HS-5 (cell line): ENCODE measurements at places on chromosomes 1 and 21.

DNA sequence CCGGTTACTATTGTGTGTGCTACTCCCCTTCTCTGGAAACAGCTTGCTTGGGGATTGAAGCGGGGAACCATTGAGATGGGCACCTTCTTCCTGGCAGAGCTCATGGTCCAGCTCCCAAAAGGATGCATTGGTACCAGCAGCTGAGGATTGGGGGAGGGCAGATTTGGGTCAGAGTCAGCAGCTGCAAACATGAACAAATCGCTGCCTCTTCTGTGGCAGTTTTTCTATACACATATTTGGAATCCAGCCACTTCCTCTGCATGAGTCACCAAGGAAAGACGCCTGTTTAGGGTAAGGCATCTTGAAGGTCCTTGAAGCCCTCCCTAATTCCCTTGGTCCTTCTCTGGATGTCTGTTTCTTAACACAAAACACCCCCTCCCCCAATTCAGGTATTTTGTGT is 104.7 kb downstream of the DAB1 start:
- DNase-seq = peak; percentile 59

DNA sequence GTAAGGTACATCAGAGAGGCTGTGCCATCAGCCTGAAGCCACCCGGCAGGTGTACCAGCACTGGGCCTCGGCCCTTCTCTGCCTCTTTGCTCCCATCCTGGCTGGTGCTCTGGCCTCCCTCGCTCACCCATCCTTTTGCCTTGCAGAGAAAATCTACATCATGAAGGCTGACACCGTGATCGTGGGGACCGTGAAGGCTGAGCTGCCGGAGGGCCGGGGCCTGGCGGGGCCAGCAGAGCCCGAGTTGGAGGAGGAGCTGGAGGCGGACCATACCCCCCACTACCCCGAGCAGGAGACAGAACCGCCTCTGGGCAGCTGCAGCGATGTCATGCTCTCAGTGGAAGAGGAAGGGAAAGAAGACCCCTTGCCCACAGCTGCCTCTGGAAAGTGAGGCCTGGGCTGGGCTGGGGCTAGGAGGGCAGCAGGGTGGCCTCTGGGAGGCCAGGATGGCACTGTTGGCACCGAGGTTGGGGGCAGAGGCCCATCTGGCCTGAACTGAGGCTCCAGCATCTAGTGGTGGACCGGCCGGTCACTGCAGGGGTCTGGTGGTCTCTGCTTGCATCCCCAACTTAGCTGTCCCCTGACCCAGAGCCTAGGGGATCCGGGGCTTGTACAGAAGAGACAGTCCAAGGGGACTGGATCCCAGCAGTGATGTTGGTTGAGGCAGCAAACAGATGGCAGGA is 24.5 kb upstream of the TNFRSF1B start:
- DNase-seq = no peak

- DNase-seq = no peak
Measured at GRCh38 chr1:7384679-7385078, 386.4 kb upstream of the VAMP3 start.

DNA sequence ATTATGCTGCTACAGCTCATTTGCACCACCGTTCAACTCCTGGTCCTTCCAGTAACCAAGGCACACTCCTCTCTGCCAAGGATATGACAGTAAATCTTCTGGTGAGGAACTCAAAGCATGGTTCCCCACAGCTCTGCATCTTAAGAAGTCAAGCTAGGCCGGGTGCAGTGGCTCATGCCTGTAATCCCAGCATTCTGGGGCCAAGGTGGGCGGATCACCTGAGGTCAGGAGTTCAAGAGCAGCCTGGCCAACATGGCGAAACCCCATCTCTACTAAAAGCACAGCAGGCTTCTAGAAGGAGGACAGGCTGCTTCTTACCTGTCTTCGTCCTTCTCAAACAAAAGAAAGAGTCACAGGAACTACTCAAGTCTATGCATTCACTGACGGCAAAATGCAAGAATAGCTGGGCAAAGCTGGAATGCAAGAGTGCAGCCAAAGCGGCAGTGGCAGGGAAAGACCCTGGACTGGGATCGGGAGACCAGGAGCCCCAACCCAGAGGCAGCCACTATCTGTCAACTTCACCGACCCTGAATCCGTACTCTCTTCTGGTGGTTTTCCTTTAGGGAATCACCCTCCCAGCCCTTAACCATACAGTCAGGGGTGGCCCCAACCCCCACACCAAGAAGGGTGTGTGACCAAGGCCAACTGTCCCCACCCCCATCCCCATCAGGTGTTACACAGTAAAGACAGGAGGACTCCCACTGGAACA is 75.5 kb downstream of the NPHP4 start:
- DNase-seq = no peak

- no peak for DNase-seq
Measured at GRCh38 chr21:34365809-34366208, 2.0 kb downstream of the KCNE2 start.

DNA sequence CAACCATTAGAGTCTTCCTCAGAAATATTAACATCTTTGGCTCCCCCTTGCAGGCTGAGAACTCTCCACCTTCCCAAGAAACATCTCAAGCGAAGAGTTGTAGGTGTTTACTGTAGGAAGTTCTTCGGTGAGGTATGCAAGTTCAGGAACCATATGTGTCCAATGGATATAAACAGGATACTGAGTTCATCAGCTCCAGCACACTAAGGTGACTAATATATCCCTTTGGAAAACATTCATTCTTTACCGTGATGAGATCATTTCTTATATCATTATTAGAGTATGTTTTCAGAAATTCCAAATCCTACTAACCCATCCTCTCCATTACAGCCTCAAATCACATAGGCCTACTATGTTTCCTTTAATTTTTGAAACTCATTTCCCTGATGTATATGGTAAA is 37.3 kb upstream of the PRMT6 start:
- peak; percentile 74 for DNase-seq

DNA sequence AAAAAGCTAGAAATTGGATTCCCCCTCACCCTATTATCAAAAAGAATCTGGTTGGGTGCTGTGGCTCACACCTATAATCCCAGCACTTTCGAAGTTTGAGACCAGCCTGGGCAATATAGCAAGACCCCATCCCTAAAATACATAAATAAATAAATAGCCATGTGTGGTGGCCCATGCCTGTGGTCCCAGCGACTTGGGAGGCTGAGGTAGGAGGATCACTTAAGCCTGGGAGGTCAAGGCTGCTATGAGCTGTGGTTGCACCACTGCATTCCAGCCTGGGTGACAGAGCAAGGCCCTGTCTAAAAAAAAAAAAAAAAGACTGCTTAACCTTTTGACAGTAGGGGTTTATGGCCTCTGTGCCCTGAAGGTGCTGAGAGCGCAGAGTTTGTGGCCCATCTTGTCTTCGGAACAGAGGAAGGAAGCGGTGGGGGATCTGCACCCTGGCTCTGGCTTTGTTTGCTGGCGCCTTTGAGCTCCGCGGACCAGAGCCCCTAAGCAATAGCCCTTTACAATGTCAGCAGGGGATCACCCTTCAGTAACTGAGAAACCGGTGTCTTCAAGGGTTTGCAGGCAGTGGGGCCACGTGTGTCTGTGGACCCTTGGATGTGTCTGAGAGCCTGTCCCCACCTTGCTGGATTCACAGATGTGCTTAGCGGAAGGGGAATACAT is 22.1 kb downstream of the SLC2A7 start:
- DNase-seq = no peak

DNA sequence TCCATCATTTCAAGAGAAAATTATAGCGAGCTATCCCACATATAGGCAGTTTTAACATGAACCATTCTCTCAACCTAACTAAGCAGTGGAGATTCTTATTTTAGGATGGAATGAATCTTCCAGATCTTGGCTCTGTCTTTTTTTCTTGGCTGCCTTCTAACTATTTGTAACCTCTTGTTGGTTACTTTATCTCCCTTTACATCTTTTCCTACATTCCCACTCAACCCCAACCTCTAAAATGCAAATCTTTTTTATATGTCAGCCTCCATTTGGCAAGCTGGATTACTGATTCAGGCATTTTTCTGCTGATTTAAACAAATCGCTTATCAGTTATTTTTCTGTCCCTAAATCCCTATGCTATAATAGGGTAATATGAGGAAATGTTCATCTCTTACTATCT is 46.9 kb upstream of the LHX8 start:
- no peak for DNase-seq

- DNase-seq = no peak
Measured at GRCh38 chr1:17688217-17688810, 66.8 kb upstream of the ACTL8 start.

GRCh38 chr1:119472080-119472818 is 34.8 kb upstream of the HSD3B1 start:
- no peak for DNase-seq

GRCh38 chr1:42740851-42741580 is 980 bp upstream of the CLDN19 start:
- no peak for DNase-seq

- peak; percentile 31 for DNase-seq
Measured at GRCh38 chr21:38544661-38545060, 46.4 kb upstream of the ERG start.

- peak; percentile 76 for DNase-seq
Measured at GRCh38 chr1:171434717-171435346, 50.5 kb upstream of the PRRC2C start.

DNA sequence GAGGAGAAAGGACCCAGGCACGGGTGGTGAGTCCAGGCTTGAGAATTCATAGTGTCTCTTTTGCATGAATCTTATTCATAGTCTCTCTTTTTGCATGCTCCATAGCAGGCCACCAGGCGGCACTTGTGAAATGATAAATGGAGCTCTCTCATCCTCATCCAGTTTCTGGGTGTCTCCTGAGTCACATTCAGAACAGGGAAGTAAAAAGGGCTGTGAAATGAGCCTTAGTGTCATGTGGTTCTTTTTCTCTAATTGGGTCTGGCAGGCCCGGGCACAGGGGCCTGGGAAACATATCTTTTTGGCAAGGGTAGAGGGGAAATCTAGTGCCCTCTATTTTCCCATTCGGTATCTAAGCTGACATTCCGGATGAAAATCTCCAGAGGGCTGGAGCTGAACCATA is 19.1 kb upstream of the NCF2 start:
- no peak for DNase-seq

GRCh38 chr1:15757575-15758342 is 836 bp upstream of the FBLIM1 start:
- DNase-seq = no peak

DNA sequence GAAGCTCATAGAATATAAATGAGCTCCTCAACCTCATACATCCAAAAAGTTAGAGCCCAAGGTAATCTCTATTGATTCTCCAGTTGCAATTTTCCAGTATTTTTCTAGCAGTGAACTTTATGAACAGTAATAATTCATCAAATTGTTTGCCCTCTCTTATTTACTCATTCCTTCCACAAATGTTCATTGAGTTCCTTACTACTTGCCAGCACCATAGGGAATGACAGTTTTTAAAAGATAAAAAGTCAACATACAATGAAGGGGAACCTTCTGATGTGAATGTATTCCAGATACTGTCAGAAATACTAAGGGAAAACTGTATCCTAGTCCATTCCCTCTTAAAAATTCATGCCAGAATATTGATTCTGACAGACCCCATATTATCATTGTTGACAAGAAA is 277.0 kb upstream of the C1orf87 start:
- DNase-seq = no peak

DNA sequence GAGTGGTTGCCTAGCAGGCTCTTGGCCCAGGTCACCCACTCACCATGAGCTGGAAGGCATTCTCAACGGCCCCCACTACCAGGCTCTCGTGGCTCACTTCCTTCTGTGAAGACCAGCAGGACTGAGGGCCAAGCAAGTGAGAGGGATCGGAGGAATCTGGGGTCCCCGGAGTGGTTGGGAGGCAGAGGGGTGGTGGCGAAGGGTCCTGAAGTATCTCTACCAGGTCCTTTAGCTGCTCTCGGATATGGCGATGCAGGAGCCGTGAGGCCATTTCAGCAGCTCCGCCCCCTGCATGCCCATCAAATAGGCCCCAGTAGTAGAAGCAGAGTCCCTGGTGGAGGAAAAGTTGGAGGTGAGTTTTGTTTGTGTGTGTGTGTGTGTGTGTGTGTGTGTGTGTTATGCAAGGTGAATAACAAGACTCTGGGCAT is 2.4 kb downstream of the PPM1J start:
- DNase-seq = no peak

GRCh38 chr1:232979558-232979957 is 29.1 kb downstream of the NTPCR start:
- DNase-seq = no peak

DNA sequence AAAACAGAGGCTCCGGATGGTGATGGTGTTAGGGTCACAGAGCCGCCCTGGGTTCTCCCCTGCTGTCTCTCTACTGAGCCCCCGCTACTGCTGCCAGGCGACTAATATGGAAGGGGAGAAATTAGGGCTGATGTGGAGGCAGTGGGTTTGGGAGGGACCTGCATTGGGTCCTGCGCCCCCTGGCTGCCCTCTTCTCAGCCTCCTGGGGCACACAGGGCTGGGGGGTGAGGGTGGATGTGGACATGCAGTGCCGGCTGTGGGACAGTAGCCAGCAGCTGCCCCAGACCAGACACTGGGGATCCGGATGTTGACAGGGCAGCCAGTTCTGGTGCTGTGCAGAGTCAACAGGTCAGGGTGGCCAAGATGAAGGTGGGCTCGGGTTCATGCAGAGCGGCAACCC is 1.5 kb upstream of the CLCNKB start:
- DNase-seq = no peak

DNA sequence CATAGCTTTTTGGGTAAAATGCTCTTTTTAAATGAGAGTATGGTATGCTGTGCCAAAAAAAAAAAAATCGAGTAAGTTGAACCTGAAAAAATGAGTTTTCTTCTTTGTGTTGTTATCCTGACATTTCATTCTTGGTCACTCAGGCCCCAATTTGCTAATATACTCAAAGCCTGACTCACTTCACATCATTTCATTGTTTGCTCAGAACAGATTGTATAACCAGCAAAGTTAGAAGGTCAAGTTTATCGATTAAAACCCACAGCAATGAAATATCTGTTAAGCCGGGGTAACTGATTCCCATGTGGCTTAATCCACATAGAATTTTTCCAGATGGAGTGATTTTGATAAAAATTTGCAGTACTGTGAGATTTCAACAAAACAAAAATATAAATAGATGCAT is 363.7 kb downstream of the NEGR1 start:
- DNase-seq = no peak

DNA sequence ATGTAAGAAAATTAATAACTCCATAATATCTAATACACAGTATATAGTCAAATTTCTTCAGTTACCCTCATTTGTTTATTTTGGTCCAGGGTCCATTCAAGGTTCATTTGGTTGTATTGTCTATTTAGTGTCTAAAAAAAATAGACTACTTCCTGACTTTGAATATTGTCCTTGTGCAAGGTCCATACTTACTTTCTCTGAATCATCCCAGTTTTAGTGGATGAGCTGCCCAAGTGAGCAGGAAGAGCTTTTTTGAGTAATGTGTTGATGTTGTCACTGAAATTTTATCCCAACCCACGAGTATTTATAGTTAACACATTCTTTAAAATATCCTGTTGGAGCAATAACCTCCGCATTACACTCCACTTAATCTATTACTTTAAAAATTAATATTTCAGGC is 45.6 kb upstream of the FASLG start:
- no peak for DNase-seq

DNA sequence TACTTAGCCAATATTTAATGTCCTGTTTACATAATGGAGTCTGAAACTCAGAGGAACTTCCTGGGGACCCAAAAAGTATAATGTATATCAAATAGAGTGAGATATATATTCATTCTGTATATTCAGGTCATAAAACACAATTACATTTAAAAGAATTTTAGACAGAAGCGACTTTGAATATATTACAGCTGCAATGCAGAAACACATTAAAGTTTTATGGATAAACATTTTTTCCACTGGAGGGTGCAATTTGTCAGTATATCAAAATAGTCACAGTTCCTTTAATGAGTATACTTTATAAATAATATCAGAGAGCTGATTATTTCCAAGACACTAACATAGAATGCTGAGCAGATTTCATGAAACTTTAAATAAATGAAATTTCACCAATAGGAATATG is 43.9 kb upstream of the CRB1 start:
- DNase-seq = no peak

GRCh38 chr1:64986903-64987871 is 20.8 kb upstream of the JAK1 start:
- DNase-seq = no peak
